ENCODE measurements at places on chromosomes 4 and X.

- DNase-seq = no peak
Observed at GRCh38 chr4:16606691-16607090, 291.8 kb downstream of the LDB2 start.

DNA sequence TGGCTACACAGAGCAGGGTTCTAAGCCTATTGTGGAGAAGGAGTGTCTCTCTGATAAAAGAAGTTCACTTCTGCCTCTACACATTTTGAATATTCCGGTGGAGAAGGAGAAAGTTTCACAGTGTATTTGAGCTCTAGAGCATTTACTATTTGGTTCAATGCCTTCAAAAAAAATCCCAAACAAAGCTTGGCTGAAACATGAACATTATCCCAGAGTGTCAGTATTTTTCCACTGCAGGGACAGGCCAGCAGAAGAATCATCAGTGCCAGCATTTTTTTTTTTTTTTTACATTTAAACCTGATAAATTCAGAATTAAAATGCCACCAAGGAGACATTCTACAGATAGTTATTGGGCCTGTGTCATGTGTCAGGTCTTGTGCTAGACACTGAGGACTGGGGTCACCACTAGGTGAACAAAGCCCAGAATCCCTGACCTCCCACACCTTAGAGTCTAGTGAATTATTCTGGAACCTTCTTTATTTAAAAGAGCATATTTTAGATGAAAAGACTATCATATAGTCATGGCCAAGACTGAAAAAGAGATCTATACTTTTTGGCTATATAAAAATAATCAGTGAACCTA, 48.0 kb upstream of the NAP1L5 start:
- DNase-seq = no peak

DNA sequence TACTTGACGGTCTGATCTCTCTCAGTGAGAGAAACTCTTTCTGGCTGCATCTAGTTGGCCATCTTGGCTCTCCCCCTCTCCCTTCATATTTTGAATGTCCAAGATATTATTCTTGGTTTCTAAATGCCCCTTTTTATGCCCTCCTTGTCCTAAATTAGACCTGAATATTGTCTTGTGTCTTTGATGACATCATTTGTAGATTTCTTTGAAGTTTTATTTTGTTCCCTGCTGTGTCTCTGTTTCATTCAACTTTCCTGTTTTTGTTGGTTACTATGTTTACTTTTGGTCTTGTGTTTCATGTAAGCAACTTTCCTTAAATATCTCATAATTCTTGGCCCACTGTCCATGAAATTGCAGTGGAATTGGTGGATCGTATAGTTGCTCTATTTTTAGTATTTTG, 46.1 kb upstream of the PASD1 start:
- no peak for DNase-seq

DNA sequence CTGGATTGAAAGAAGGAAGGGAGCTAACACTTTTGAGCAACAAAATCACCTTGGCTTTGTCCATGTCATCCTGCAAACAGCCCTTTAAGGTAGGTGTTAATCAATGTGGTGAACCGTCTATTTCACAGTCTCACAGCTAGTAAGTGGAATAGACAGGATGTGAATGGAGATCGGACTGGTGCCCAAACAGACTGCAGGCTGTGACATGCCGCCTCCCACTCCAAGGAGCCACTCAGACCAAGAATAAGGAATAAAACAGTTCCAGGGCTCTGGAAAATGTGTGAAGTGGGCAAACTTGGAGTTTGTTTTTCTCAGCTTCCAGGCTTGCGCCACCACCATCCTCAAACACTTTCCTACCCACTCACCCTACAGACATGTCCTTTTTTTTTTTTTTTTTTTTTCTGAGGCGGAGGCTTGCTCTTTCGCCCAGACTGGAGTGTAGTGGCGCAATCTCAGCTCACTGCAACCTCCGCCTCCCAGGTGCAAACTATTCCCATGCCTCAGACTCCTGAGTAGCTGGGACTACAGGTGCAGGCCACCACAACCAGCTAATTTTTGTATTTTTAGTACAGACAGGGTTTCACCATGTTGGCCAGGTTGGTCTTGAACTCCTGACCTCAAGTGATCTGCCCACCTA, 57.7 kb upstream of the SEC24B start:
- no peak for DNase-seq

- DNase-seq = no peak
Observed at GRCh38 chr4:12028258-12028657, 599.6 kb upstream of the HS3ST1 start.

DNA sequence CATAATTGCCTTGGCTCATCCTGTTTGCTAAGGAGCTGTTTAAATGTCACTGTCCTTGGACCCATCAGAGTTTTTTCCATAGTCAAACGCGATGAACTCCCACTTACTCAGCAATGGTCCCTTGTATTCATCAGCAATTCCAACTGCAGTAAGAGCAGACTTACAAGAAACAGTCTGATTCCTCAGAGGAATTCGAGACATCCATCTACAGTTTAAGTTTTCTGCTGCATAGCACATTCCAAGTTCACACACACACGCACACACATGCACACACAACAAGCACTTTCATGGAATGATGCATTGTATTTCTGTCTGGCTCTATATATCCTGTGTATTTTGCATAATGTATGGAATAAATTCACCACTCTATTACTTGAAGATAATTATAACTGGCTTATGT, 32.7 kb upstream of the TMEM150C start:
- DNase-seq = no peak

- no peak for DNase-seq
Observed at GRCh38 chr4:185774131-185774653, 37.8 kb downstream of the SORBS2 start.

DNA sequence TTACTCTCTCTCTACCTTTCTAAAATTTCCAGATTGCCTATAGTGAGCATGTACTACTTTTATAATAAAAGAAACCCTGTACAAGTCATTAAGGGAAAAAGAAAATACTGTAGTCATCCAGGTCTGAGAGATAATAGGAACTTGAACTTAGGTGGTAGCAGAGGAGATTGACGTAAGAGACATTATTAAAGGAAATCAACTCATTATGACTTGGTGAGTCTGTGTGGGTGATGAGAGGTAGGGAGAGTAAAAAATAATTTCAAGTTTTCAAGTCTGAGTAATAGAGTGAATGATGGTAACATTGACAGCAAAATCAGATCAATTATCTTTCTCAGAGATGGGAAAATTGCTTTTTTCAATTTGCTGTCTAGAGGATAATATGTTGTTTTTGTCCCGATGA, 44.0 kb upstream of the ZCCHC12 start:
- DNase-seq = no peak

GRCh38 chrX:108299101-108299591, 139.1 kb downstream of the COL4A6 start:
- no peak for DNase-seq

GRCh38 chr4:87067124-87067885, 132.5 kb downstream of the AFF1 start:
- DNase-seq = no peak

DNA sequence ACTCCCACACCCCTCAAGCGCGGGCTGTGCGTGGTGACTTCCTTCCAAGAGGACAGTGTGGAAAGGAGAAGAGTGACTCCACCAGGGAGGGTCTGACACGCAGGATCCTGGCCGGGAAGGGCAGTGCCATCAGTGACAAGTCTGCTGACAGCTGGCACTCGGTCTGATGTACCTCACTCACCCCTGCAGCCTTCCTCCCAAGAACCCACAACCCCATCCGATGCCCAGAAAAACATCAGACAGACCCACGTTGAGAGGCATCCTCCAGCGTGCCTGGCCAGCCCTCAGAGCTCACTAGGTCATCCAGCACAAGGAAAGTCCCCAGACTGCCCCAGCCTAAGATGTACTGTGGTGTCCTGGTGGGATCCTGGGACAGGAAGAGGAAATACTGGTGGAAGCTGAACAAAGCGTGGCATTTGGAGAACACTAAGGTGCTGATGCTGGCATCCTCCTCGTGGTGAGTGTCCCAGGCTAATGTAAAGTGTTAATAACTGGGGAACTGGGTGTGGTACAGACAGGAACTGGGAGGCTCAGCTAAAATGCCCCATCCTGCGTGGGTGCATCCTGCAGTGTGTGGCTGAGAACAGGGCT, 200.0 kb upstream of the PSAPL1 start:
- no peak for DNase-seq

GRCh38 chr4:112152521-112152920, 7.3 kb downstream of the FAM241A start:
- no peak for DNase-seq

- no peak for DNase-seq
Observed at GRCh38 chrX:113726466-113726865, 857.4 kb upstream of the HTR2C start.

DNA sequence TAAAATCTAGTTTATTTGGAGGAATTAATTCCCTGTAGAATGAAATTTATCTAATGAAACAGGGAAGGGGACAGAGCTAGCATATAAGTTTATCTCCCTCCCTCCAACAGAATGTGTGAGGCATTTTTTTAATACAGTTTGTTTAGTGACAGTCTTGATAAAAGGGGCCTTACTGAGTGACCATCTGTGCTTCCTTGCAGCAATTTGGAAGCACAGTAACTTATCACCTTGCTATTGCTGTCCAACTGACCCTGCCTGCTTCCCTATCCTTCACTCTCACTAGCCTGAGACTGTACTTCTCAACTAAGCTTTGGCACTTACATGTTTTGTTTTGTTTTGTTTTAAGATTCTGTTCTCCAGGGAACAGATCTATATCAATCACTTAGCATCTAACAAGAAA, 31.1 kb upstream of the KCTD8 start:
- DNase-seq = no peak

DNA sequence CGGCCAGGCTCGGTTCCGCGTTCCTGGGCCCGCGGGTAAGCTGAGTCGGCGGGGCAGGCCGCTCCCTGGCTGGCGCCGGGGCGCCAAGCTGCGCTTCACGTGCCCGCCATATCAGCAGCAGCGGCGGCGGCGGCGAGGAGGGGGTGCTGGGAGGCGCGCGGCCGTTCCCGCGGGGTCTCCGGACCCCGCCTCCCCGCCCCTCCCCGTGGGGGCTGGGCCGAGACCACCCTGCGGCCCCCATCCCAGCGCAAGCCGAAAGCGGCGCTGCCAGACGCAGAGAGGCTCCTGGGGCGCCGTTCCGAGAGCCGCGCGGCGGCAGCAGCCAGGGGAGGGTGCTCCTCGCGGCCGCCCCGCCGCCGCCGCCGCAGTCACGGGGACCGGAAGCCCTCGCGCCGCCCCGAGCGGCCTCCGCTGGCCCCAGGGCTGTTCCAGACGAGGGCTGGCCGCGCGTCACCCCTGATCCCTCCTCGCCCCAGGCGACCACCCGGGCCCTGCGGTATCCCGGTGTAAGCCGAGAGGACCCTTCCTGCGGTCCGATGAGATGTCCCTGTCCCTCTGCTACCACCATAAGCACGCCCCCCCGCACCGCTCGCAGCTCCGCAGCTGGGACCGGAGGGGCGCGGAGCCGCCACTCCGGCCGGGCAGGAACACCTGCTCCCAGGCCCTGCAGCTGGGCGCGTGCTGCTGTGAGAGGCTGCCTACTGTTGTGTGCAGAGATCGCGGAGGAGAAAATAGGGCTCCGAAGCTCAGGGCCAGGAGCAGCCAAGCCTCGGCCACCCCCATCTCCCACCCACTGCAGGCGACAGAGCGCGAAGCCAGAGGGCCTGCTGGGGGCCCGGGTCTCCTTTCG, 7.5 kb upstream of the BCOR start:
- DNase-seq = peak; percentile 31

- no peak for DNase-seq
Observed at GRCh38 chr4:185398618-185399017, 2.0 kb downstream of the ANKRD37 start.

- DNase-seq = no peak
Observed at GRCh38 chr4:7761312-7761711, 178.3 kb downstream of the AFAP1 start.

DNA sequence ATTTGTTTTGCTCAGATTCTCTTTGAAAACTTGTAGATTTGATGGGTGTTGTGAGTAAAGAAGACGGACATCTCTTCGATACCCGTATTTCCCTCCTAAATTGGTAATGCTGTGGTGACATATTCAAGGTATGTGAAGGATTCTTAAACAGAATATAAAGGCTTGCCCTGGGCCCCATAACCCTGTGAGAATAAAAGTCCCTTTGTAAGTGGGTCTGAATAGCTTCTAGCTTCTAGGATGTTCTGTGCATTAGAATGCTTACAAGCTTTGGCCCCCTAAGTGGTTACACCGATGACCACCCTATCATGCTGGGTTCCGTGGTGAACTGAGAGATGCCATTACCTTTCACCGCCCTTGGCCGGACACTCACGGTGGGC, 574 bp upstream of the MOB1B start:
- DNase-seq = no peak

- DNase-seq = no peak
Observed at GRCh38 chr4:73866246-73866645, 2.9 kb upstream of the CXCL1 start.

DNA sequence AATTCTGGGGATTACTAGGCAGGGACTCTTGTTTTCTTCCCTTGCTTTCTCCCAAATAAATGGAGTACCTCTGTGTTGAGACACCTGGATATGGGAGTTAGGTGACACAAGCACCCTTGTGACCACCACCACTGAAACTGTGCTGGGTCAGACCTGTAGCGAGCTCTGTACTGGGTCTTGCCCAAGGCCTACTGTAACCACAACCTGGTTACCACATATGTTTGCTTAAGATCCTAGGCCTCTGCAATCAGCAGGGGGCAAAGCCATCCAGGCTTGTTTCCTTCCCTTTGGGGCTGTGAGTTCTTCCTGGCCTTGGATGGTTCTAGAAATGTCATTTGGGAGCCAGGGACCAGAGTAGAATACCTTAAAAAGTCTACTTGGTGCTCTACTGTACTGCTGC, 49.4 kb downstream of the LPAR4 start:
- no peak for DNase-seq

GRCh38 chrX:80306007-80306406, 114.2 kb upstream of the TENT5D start:
- DNase-seq = no peak

- no peak for DNase-seq
Observed at GRCh38 chr4:2068566-2068965, 9.4 kb downstream of the NAT8L start.

DNA sequence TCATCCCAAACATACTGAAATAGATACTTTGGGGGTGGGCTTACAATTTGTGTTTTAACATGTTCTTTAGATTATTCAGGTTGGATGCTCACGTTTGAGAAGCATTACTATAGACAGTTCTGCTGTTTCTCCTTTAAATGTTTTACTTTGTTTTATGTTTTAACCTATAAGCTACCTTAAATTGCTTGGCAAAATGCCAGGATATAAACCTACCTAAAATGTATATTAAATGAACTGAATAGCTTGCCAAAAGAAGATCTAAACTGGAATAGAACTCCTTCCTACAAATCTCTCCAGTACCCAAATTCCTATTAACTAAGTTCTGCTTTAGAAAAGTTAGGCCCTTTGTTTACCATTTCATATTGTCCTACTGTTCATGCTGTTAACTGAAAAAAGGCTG, 124.4 kb downstream of the TBX22 start:
- no peak for DNase-seq

GRCh38 chr4:85274955-85275354, 200.0 kb upstream of the ARHGAP24 start:
- no peak for DNase-seq

DNA sequence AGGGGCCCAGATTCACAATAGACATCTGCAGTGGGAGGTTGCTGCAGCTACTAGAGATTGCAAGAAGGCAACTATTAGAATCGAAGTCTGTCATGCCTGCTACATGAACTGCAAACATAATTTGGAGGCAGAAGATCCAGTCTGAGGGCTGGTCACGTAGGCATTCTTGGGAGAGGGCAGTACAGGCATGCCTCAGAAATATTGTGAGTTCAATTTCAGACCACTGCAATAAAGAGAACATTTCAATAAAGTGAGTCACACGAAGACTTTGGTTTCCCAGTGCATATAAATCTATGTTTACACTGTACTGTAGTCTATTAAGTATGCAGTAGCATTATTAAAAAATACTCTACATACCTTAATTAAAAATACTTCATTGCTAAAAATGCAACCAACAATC, 585.8 kb upstream of the FAT1 start:
- no peak for DNase-seq

- no peak for DNase-seq
Observed at GRCh38 chr4:83536362-83537272, 709 bp downstream of the GPAT3 start.

Measured in activated T-helper 2 cell treated with anti-CD3 and anti-CD28 coated beads, Interferon-gamma antibody, Interleukin-2, Interleukin-4, amounts not matched to agents 10 μg/mL and 5 μg/mL and 100 μg/mL, durations not matched to agents 14 hours and 24 hours and 36 hours (primary cell).